ENCODE measurements at places on chromosomes 12 and 14.

DNA sequence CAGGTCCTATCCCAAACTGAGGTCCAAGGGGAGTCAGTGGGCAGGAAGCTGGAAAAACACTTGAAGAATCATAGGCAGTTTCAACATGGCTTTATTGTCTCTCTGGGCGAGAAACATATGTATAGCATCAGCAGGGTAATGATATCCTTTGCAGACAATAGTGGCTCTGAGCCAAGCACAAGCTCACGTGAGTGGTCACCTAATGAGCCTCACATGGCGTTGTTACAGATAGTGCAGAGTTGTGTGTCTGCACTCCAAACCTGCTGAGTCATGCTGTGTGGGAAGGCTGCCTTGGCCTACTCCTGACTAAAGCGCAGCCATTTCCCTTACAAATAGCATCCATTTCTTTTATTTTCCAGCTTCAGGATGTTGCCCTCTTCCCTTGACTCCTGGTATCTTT, 105.2 kb upstream of the SYT1 start:
- DNase-seq = no peak

DNA sequence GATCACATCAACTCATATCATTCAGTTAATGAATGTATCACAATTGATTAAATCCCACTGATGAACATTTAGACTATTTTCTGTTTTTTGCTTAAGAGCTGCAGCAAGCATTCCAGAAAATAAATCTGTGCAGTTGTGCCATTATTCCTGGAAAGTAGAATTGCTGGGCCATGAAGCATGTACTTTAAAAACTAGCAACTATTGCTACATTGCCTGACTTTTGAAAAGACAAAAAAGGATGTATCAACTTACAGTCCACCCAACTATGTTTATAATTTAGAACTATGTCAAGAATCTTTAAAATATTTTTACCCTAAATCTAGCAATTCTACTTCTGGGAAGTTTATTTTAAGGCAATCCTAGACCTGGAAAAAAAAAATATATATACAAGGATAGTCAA, 33.4 kb upstream of the ERGIC2 start:
- no peak for DNase-seq

DNA sequence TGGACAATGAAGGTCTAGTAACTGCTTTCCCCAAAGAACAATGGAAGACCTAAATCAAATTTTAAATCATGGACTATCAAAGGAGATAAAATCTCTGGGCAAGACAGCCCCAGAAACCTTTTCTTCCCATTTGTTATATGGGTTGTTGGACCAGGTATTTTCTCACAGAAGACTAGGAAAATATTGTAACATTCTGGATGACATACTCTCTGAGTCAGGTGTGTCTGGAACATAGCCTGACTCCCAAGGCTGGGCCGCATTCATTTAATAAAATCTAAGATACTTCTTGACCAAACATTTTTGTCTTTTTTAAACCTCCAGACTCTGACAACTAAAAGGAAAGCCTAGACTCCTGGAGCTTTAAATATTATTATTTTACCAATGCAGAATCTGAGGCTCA, 87.9 kb downstream of the ATP23 start:
- DNase-seq = no peak

DNA sequence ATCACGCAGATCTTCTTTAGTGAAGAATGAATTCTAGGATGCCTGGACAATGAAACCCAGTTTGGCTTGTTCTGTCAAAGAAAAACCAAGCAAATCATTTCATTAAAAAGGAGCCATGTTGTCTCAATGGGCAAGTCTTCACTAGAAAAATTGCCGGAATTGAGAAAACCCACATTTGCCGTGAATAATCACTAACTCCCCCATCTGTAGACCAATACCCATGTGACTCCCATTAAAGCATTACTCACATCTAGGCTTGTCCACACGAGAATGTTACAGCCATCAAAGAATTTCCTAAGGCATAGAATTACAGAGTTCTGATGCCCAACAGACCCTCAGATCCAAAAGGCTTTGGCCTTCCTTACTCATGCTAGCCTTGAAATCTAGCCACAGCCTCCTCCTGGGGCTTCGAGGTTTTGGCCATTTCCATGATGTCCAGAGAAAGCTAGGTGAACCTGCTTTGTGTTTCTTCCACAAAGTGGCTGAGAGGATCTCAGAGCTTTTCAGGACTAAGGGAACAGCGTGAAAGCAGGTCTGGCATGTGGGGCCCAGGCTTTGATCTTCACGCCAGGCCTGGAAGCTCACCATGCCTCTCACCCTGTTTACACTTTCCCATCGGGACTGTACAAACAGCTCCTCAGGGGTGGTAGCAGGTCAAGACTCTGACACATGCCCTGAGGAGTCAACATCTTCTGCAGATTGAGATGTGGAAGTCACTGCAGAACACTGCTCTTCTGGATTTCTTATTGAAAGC, 12.1 kb downstream of the SLC7A8 start:
- no peak for DNase-seq

Measured in activated CD8-positive, alpha-beta T cell treated with anti-CD3 and anti-CD28 coated beads, Interleukin-2, amount 10 ng/mL, durations not matched to agents 7 days and 5 days (primary cell).